CD8-positive, alpha-beta T cell (primary cell): ENCODE measurements at places on chromosomes 7 and 10.

GRCh38 chr7:83850125-83850524, 201.2 kb upstream of the SEMA3E start:
- no peak for DNase-seq

- no peak for DNase-seq
Observed at GRCh38 chr10:100637785-100638184, 102.0 kb downstream of the HIF1AN start.

GRCh38 chr7:84953234-84953633, 233.6 kb downstream of the SEMA3D start:
- no peak for DNase-seq

- no peak for DNase-seq
Observed at GRCh38 chr10:7285522-7286322, 125.1 kb downstream of the SFMBT2 start.

DNA sequence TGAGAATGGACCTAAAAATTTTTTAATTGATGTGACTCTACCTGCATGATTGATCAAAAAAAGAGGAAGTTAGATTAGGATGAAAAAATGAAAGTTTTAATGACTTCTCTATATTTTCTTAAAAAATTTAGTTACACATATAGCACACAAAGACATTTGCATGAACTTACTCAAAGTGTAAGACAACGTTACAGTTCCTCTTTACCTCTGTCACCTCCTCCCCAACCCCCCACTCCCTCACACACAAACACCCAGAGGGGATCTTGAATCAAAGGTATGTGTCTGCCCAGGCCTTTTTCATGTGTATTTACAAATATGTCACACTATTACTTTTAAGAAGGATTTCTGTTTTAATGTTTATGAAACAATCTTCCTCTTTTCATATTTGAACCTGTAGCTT, 20.6 kb upstream of the CDCA7L start:
- no peak for DNase-seq

DNA sequence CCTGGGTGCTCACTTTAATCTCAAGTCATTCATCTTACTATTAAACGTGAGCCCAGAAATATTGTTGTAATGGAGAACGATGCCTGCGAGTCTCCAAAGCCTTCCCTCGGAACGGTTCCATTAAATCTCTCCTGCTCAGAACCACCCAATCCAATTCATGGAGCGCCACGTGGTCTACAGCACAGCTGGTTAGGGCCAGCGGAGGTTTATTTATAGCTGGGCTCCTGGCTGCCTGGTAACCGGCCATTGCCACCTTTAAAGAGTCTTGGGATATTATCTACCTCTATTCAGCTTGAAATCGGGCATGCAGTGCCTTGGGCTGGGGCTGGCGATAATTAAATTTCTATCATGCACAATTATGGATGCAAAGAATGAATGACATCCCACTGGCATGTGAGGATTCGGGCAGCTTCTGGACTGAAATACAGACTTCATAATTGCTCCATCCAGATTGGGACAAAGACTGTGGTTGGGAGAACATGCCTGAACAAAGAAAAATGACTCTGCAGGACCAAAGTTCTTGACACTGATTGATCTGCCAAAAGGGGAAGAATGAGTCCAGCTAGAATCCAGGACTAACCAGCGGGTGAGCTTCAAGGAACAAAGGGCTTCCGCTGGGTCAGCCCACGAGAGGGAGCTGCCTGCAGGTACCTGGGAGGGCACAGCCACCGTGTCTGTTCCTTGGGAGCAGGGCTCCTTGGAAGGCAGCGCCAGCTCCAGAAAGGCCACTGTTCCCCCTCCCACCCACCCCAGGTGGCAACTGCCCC, 7.3 kb downstream of the FAM20C start:
- no peak for DNase-seq

- no peak for DNase-seq
Observed at GRCh38 chr10:27713941-27714340, 31.7 kb downstream of the MKX start.

DNA sequence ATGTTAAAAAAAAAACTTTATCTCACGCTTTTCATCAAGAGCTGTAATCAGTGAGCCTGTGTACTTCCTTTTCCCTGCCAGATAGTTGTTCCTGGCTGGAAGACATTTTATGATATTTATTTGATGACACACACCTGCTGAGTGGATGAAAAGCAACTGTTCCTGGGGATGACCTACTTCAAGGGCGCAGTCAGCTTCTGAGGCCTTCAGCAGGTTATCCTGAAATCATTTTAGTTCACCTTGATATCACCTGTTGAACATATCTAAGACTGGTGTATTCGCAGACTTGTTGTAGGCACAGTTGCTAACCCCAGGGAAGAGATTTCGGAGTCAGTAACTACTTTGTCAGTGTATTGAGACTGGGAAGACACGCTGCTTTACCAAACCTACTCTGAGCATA, 234.5 kb upstream of the TCF7L2 start:
- no peak for DNase-seq

DNA sequence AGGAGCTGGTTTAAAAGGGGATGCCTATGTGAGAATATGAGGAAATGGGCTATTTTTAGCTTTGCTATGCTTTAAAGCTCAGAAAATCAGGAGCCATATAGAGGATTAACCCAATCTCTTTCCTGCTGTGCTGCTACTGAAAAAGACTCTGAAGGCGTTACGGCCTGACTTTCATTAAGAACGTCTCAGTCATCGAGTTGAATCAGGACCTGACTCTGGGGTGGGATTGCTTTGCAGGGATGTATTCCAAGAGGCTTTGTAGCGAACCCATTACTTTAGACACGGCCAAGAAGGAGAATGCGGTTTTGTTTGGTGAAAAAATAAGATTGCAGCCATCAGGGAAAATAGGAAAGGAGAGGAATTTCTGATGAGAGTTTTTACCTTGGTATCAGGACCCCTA, 426.9 kb downstream of the CCSER2 start:
- DNase-seq = no peak

GRCh38 chr7:3195160-3195559, 105.9 kb upstream of the SDK1 start:
- DNase-seq = no peak

GRCh38 chr10:7471720-7472367, 61.0 kb upstream of the SFMBT2 start:
- no peak for DNase-seq

DNA sequence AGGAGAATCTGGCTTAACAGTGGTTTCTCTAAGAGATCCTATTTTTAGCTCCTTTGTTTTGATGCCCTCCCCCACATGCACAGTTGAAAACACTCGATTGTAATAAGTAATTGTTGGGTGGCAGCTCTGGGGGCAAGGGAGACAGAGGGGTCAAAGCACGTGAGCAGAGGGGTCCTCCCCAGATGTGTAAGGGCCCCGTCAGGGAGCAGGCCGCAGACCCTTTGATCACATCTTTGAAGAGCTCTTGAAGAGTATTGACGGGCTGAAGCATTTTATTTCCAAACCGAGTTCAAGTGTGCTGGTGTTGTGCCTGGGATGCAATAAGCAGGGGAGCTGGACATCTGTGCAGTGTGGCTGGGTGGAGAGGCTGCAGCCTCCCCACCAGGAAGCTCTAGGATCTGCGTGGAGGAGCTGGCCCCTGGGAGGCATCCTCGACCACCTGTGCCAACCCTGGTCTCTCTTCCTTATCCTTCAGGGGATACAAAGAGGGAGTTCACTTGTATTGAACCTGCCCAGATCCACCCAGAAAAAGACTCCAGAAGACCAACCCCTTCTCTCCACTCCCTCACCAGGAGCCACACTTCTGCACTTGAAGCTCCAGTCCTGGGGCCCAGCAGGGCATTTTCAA, 473.0 kb upstream of the MGMT start:
- no peak for DNase-seq

DNA sequence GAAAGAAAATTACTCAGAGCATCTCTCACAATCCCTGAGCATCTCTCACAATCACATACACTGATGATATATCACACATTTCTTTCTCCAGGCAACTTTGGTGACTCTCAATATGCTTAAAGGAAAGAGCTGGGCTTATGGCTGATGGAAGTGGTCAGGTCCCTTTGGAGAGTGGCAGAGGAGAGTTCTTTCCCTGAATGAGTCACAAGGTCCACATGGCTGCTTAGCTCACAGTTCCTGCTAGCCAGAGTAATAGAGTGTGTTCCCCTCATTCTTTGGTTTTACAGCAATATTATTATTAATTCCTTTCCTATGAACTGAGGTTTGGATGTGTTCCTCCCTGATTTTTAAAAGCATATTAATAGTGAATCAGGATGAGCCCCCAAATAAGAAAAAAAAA, 287.4 kb downstream of the C7orf25 start:
- DNase-seq = no peak

DNA sequence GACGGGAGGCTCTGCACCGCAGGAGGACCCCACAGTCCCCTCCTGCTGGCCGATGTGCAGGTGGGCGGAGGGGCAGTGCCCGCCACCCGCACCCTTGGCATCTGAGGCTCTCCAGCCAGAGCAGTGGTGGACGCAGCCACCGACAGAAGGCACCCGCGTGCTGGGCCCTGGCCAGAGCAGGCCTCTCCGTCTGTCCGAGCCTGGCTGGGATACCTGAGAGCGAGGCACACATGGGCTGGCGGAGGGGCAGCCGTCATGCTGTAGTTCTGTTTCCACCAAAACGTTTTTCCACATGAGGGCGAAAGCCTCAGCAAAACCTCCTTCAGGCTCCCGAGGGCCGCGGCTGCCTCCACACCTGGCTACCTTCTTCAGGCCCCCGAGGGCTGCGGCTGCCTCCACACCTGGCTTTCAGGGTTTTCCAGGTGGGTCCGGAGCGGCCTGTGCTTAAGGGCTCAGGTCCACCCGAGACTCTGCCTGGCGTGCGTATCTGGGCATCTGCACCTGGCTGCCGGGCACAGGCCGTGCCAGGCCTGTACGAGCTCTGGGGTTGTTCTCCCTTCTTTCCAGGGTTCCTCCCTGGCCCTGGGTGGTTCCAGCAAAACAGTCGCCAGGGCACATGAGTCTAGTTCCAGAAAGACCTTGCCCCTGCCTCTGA, 115.5 kb downstream of the INPP5A start:
- no peak for DNase-seq

DNA sequence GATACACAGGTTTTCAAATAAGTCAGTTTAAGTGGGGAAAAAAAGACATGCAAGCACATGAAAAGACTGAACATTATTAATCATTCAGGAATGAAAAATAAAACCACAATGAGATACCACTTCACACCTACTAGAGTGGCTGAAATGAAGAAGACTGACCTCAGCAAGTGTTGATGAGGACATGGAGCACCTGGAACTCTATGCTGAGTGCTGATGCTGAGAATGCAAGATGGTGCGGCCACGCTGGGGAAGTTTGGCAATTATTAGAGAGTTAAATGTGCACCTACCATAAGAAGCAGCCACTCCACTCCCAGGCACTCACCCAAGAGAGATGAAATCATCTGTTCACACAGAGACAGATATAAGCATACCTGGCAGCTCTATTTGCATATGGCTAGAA, 32.9 kb upstream of the ELFN1 start:
- no peak for DNase-seq

- DNase-seq = no peak
Observed at GRCh38 chr10:86225103-86225782, 141.4 kb downstream of the GRID1 start.

GRCh38 chr7:151336027-151336708, 5.4 kb upstream of the NUB1 start:
- DNase-seq = no peak

- no peak for DNase-seq
Observed at GRCh38 chr7:2287745-2288144, 26.5 kb downstream of the SNX8 start.

DNA sequence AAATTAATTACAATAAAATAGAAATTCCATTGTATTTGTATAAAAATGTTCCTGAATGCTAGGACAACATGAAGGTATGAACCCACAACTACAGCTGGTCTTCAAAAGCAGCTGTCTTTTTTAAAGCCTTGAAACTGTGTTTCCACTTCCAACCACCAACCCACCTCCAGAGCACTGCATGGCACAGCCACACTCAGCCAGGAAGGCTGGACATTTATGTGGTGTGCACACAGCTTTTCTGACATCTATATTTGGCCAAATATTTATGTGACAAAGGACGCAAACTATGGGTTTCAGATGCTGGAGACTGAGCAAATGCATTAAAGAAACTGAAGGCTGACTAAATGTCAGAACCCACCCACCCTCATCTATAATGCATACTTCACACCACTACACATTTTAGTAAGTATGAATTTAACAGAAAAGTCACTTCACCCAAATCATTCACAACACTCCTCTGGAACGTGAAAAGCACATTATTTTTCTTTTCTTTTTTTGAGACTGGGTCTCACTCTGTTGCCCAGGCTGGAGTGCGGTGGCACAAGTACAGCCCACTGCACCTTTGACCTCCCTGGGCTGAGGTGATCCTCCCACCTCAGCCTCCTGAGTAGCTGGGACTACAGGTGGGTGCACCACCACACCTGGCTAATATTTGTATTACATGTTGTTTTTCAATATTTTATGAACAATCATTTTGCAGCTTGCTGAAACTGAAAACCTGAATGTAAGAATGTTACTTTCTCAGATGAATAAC, 27.9 kb upstream of the DAGLB start:
- DNase-seq = no peak

DNA sequence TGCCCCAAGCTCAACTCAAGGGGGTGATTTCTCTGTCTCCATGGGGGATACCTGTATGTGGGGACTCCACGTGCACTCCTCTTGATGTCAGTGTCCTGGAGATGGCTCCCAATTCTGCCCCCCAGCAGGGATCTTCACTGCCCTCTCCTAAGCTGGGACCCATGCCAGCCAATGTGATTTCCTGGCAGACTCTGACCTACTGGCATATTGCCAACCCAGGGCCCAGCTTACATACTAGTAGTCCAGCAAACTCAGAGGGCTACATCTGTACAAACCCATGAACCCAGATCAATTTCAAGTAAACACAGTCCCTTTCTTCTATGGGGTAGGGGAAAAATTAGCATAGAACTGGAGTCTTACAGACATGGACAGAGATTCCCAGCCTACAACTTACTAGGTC, 26.2 kb upstream of the BMPR1A start:
- no peak for DNase-seq

DNA sequence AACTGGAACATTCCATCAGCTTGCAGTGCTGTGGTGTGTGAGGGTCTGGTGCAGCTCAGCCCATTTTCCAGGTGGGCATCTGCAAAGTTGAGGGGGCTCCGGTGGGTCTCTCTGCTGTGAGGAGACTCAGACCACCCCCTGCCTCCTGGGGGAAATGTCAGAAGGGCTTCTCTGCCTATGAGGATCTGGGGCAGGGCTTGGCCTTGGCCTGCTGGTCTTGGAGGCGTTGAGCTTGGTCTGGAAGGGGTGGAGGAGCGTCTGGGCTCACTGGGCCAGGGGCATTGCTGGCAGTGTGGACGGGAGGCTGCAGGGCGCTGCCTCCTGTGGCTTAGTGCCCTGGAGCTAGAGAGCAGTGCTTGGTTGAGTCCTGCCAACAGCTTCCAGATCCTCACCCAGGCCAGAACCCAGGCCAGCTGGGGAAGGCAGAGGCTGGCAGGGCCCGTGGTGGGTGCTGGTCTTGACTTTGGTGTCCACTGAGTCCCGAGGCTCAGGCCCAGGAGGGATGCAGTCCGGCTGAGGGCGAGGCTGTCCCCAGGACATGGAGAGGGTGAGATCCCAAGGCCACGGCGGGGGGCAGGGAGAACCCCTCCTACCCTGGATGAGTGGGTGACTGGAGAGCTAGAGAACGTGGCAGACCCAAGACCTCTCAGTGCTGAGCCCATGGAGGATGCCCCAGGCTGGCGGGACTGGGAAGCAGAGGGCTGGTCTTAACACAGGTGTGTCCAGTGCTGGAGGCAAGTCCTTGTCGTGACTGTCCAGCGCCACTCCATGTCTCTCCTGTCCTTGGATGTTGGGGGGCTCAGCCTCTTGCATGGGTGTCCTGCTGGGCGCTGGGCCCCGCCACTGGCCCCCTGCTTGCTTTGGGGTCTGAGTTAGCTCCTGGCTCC, 2.8 kb downstream of the SPRN start:
- DNase-seq = no peak
